ENCODE measurements at places on chromosomes 3 and 15.
A peak's percentile ranks its signal among the peaks of the same experiment; 100 is the strongest.

DNA sequence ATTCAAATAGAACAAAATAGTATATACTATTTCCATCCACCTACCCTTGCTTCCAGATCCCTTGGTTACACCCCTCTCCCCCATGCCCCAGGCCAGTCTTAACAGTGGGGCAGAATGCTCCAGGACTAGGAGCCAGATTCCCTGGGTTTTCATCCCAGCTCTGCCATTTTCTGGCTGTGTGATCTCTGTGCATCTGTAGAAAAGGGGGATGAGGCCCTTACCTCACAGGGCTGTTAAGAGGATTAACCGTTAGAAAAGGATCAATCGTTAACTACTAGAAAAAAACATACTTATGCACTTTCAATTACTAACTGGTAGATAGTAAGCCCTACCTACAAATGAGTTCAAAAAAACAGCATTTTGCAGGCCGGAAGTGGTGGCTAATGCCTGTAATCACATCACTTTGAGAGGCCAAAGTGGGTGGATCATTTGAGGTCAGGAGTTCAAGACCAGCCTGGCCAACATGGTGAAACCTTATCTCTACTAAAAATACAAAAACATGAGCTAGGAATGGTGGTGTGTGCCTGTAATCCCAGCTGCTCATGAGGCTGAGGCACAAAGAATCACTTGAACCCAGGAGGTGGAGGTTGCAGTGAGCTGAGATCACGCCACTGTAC is 11.7 kb downstream of the EBLN2 start:
- DNase-seq = no peak

GRCh38 chr3:159025733-159026132 is 223.9 kb downstream of the MFSD1 start:
- no peak for DNase-seq

- DNase-seq = no peak
These were observed 77.5 kb downstream of the TBC1D5 start for GRCh38 chr3:17664923-17665322.

- no peak for DNase-seq
These were observed 60.7 kb upstream of the RAB6B start for GRCh38 chr3:133956353-133956752.

GRCh38 chr3:172513488-172513887 is 9.7 kb downstream of the TNFSF10 start:
- no peak for DNase-seq

- DNase-seq = no peak
These were observed 12.4 kb downstream of the SPATA16 start for GRCh38 chr3:173128633-173129032.

DNA sequence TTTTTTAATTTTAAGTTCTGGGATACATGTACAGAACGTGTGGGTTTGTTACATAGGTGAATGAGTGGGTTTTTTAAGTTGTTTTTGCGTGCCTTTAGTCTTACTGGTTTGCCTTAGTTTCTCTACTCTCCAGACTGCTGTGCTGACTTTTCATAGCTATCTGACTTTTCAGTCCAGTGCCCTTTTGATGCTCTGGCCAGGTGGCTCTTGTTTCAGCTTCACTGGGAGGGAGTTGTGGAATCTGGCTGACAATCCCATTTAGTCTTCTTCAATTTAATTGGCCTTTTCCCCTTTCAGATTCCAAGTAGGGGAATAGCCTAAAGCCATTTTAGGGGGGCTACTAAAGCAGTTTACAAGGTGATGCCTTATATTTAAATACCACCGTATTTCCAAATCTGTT is 30.1 kb downstream of the FNDC3B start:
- DNase-seq = no peak

DNA sequence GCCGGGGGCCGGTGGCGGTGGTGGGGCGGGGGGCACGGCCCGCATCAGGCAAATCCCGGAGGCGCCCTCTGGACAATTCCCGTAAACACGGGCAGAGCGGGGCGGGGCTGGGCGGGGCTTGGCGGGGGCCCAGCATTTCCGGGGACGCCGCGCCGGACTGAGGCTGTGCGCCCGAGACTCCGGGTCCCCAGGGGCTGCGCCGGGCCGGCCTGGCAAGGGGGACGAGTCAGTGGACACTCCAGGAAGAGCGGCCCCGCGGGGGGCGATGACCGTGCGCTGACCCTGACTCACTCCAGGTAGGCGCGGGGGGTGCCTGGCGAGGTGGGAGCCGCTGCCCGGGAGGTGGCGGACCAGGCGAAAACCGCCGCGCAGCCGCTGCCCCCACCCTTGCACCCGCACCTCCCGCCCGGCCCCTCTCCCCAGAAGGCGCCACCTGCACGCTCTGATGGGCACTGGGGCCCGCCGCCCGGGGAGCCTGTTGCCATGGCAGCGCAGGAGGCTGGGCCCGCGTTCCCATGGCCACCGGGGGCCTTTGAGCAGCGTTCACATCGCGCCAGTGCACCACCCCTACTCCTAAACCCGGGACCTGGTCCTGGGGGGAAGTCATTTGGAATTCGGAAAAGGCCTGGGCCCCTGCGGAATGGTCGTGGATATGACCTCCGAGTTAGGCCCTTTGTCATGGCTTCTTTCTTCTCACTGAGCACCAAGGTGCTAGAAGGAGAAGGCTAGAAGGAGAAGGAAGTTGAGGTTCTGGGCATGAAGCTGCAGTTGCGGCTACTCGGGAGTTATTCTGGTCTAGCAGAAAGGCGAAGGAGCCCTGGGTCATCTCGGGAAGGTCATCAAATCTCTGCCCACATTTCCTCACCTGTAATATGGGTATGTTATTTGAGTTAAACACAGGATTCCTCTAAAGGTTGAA is 16.1 kb upstream of the SEMA4B start:
- peak; percentile 39 for DNase-seq

DNA sequence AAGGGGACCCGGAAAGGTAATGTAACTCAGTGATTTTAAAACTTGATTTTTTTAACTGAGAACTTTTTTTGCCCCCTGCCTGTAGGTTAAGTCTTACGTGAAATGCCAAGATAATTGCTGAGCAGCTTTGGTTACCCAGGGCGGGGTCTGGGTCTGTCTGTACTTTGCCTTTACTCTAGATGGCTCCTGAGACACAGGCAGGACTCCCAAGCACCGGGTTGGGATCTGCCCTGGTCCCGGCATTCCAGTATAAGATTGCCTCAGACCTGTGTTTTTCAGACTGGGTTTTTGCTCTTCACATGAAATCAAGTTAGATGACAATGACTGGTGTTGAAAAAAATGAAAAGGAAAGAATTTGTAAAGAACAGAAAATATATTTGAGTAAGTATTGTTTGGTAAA is 40.3 kb downstream of the WDR76 start:
- no peak for DNase-seq

GRCh38 chr15:34682674-34683073 is 72.1 kb downstream of the GJD2 start:
- no peak for DNase-seq

GRCh38 chr3:111366515-111366914 is 175.5 kb upstream of the CD96 start:
- no peak for DNase-seq

GRCh38 chr3:9339761-9340471 is 22.9 kb upstream of the THUMPD3 start:
- DNase-seq = no peak

- DNase-seq = no peak
These were observed 79.3 kb upstream of the LMOD3 start for GRCh38 chr3:69201658-69202057.

DNA sequence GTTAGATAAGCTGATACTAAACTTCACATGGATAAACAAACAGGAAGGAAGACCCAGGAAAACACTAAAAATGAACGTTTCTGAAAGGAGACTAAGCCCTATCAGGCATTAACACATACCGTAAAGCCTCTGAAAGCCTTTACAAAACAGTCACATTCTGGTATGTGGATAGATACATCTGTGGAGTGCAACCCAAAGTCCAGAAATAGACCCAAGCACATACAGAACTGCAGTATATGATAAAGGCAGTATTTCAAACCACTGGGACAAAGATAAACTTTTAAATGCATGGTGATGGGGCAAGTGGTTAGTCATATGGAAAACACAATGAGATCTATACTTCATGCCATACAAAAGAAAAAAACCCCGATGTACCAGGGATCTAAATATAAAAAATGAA is 26.0 kb downstream of the DCBLD2 start:
- DNase-seq = no peak

DNA sequence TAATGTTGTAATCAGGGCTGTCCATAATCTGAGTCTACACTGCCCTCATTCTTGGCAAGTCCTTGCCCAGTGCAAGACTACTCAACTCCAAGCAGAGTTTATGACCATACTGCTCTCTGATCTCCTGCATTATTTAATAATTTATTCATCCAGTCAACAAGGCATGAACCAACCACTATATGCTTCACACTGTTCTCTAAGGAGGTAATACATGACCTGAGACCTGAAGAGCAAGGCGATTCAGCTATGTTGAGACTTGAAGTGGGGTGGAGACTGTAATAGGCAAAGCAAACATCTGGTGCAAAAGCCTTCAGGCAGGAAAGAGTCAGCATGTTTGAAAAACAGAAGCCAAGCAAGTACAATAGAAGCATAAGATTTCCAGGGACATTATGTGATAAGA is 1362.8 kb downstream of the ROBO2 start:
- no peak for DNase-seq

DNA sequence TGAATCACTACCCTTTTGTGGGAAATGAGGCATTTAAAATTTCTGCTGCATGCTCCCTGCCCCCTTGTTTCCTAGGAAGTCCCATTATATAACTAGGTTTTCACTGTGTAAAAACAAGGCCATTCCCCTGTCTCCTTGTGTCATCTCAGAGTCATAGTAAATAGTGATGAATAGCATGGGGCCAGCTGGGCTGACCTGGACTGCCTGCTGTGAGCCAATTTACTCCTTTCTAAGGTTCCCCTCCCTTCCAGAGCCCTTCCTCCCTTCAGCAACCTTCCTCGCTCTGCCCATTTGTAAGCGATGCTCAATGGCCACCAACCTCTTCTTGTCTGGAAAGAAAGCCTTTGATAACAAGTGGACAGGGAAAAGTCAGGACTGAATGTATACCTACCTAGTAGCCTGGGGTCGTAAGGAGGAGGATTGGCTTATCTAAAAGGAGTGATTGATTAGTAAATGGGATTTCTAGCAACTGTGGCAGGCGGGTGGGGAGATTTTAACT is 11.7 kb downstream of the ITGA11 start:
- DNase-seq = no peak

GRCh38 chr3:118960876-118961450 is 73.7 kb downstream of the IGSF11 start:
- no peak for DNase-seq

DNA sequence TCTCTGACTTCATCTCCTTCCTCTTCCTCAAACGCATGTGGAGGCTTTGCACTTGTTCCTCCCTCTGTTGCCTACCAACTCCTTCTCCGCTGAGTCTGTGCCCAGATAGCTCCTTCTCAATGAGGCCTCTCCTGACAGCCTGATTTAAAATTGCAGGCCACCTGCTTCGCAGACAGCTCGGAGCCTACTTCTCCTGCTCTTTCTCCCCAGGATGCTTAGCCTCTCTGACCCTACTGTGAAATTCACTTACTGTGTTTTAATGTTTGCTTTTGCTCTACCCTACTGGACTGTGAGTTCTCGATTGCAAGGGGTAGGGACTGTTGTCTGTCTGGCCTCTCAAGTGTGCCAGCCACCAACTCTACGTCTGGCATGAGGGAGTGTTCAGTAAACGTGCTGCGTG is 83.4 kb downstream of the EEFSEC start:
- no peak for DNase-seq

GRCh38 chr3:48042071-48042760 is 26.0 kb upstream of the MAP4 start:
- DNase-seq = no peak

- DNase-seq = no peak
These were observed 35.7 kb downstream of the IQCH start for GRCh38 chr15:67290319-67290718.

GRCh38 chr3:130773366-130773765 is 26.7 kb upstream of the PIK3R4 start:
- no peak for DNase-seq

DNA sequence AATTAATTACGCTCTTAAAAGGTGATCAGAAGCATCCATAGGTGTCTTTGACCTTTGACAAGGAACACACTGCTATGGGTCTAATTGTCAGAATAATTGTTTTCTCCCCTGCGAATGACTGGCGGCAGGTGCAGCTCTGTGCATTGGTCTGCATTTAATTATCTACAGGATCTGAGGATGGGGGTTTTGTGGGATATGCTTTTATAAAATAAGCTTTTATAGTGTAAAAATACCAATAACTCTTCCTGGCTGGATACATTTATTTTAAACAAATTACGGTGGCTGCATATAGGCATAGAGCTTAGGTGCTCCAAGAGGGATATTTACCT is 201.6 kb upstream of the RGMA start:
- no peak for DNase-seq

GRCh38 chr15:33179874-33180273 is 14.6 kb downstream of the FMN1 start:
- no peak for DNase-seq

DNA sequence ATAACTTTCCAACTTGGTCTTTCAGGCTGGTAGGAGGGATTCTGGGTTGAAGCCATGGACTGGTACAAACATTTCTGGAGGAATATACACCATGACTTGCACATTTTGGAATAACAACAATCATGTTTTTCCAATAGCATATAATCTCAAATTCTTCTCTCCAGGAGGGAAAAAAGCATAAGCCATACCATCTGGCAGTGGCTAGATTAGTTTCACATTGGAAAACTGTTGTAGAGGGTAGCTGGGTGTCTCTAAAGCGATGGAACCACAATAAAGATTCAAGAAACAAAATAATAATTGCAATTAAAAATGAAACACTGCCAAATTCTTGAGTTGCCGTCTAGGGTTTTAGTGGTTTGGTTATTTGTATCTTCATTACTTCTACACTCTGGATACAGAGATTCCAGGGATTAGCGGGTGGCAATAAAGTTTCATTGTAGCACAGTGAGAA is 278.5 kb upstream of the RASGRP1 start:
- DNase-seq = no peak

GRCh38 chr3:184562878-184563560 is 1.4 kb downstream of the EPHB3 start:
- DNase-seq = no peak

- DNase-seq = no peak
These were observed 185.1 kb upstream of the POU1F1 start for GRCh38 chr3:87461443-87461842.

GRCh38 chr3:184745526-184745925 is 33.7 kb upstream of the MAGEF1 start:
- no peak for DNase-seq

DNA sequence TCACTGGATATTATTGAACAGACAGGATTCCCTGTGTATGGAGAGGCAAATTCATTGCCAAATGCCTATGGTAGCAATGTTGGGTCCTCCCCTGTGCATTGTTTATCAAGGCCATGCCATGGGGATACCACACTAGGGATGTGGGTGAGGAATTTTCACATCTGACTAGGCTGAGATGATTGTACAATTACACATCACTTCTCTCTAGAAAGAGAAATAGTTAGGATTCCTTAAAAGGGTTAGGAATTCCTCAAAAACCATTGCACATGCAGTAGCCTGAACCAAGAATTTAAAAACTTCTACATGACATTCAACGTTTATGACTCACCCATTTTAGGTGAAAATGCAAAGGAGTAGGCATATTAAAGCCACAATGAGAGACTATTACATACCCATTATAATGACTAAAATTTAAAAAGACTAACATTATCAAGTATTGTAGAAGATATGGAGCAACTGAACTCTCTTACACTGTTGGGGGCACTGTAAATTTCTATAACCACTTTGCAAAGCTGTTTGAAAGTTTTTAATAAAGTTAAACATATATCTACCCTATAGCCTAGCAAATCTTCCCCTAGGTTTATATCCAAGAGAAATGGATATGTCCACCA is 175.9 kb downstream of the THRB start:
- no peak for DNase-seq

GRCh38 chr3:94127115-94127514 is 64.3 kb downstream of the NSUN3 start:
- DNase-seq = no peak

- no peak for DNase-seq
These were observed 55.8 kb downstream of the ADCY5 start for GRCh38 chr3:123392871-123393620.
